Endothelial cell of coronary artery (primary cell): ENCODE measurements at places on chromosomes 4 and X. TPM values are rescaled to one million over a fixed set of nuclear protein-coding genes. Genes with fewer than 3 reads are reported as not detected.

Gene RCHY1
- total RNA-seq = 33.9 and 45.5 TPM in 2 replicates

Gene GAGE12H
- not detected in 2 replicates for total RNA-seq

Gene BMPR1B
- under 0.01 and 0.36 TPM in 2 replicates for total RNA-seq

Gene CT45A2
- total RNA-seq = not detected in 2 replicates

Gene SHISA3
- total RNA-seq = 3.9 and 12.1 TPM in 2 replicates

Gene ZAR1
- total RNA-seq = not detected in 2 replicates

Gene SLC10A3
- total RNA-seq = 8.2 and 14.5 TPM in 2 replicates

Gene CRMP1
- under 0.01 TPM in 2 replicates for total RNA-seq

Gene FAM47E
- 0.18 and 0.28 TPM in 2 replicates for total RNA-seq

Gene CFI
- total RNA-seq = 9.5 and 16.6 TPM in 2 replicates
